Right atrium auricular region (tissue), 2 donors: ENCODE measurements at places on chromosomes 13 and 19. TPM values are rescaled to one million over a fixed set of nuclear protein-coding genes. Genes with fewer than 3 reads are reported as not detected.
A peak's percentile ranks its signal among the peaks of the same experiment; 100 is the strongest.

- no peak for DNase-seq
Observed at GRCh38 chr13:46575301-46575771, 22.4 kb downstream of the LRCH1 start.

- no peak for DNase-seq
Observed at GRCh38 chr19:42352301-42353259, 27.1 kb downstream of the MEGF8 start.

GRCh38 chr19:876780-877314, 16.1 kb downstream of the MED16 start:
- no peak for DNase-seq

- DNase-seq: no peak
Observed at GRCh38 chr13:33644581-33645543, 173.1 kb upstream of the RFC3 start.

- no peak for DNase-seq
Observed at GRCh38 chr13:107395927-107396662, 819.2 kb downstream of the LIG4 start.

DNA sequence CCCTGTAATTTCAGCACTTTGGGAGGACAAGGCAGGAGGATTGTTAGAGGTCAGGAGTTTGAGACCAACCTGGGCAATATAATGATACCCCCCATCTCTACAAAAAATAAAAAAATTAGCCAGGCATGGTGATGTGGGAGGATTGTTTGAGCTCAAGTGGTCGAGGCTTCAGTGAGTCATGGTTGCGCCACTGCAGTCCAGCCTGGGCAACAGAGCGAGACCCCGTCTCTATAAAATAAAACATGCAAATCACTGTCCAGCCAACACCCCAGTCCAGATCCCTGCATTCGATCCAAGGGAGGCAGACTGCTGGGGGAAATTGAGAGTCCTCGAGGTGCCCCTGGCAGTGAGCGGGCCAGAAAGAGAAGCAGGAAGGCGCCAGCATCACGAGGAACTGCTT, 7.0 kb downstream of the CYTH2 start:
- DNase-seq: no peak

GRCh38 chr13:44951184-44951583, 38.1 kb downstream of the NUFIP1 start:
- no peak for DNase-seq

ADGRE3 gene
- not detected for total RNA-seq

DNA sequence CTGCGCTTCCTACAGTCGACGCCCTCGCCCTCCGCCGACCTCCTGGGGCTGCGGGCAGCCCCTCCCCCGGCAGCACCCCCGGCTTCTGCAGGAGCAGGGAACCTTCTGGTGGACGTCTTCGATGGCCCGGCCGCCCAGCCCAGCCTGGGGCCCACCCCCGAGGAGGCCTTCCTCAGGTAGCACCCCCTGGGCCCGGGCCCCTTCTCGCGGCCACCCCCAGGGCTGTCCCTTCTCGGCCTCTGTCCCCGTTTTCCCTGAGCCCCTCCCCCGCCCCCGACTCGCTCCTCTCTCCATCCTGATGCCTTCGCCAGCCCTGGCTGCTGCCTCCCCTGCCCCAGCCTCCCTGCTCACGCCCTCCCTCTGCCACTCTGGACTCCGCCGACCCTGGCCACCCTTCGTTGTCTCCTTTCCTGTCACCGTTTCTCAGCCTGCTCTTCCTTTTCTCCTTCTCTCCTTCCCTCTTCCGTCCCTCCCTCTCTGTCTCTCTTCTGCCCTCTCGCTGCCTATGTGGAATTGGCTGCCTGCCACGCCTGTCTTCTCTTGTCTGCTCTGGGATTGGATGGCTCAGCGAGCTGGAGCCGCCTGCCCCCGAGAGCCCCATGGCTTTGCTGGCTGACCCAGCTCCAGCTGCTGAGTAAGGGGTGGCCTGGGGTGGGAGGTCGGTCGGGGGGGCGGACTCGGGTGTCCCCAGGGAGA, 11.0 kb downstream of the FUZ start:
- peak; percentile 95 for DNase-seq

- no peak for DNase-seq
Observed at GRCh38 chr19:50281491-50281890, 47.7 kb downstream of the KCNC3 start.

GRCh38 chr13:102862624-102863210, 16.9 kb downstream of the ERCC5 start:
- DNase-seq: no peak

DNA sequence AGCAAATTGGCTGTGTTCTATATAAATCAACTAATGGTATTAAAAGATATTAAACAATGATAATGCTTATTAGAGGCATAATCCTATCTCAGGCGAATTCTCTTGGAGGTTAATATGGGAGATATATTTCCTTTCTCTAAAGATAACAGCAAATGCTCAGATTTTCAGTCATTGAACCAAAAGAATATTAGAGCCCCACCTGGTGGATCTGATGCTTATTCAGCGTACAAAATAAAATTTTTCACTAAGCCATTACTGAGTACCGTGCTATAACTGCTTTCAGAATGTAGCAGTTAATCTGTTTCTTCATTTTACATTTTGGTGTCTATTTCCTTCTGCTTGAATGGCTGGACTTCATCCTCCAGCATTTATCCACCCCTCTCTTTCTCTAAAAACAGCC, 143.3 kb upstream of the IPO5 start:
- no peak for DNase-seq
